ENCODE measurements at places on chromosomes 2 and 18.

DNA sequence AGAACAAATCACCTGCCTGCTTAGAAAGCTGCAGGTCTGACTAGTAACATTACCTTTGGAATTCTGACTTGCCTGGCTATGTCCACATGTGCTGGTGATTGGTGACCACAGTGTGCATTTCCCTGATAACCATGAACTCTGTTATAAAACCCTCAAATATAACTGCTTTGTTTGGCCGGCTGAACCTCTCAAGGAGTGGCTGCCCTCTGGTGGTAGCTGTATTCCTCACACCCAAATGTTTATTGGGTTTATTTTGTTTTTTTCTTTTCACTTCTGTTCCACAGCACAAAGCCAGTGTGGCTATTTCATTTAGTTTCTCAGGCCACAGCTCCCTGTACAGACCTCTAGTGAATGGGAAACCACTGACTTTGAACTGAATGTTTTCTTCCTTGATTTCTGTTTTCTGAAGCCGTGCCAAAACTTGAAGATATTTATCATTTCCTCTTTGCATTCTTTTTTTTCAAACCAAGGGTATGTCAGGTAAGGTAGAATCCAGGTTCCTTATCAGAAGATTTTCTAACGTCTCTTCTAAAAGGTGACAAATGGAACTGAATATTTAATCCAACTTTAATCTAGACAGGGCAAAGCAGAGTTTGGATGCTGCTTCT lies 549.0 kb upstream of the VRK2 start:
- DNase-seq, result peak; percentile 90

- DNase-seq, result peak; percentile 15
Measured at GRCh38 chr2:189613077-189613636, 32.6 kb upstream of the SLC40A1 start.

- no peak for DNase-seq
Measured at GRCh38 chr2:53829273-53829979, 30.3 kb downstream of the GPR75 start.

GRCh38 chr2:240687045-240687740 lies 4.5 kb upstream of the AQP12A start:
- no peak for DNase-seq

GRCh38 chr2:8598295-8599165 lies 83.3 kb upstream of the ID2 start:
- DNase-seq, result peak; percentile 95

GRCh38 chr2:137976274-137976673 lies 12.0 kb downstream of the HNMT start:
- DNase-seq, result no peak

GRCh38 chr2:54635554-54636152 lies 87.8 kb upstream of the EML6 start:
- DNase-seq, result no peak

DNA sequence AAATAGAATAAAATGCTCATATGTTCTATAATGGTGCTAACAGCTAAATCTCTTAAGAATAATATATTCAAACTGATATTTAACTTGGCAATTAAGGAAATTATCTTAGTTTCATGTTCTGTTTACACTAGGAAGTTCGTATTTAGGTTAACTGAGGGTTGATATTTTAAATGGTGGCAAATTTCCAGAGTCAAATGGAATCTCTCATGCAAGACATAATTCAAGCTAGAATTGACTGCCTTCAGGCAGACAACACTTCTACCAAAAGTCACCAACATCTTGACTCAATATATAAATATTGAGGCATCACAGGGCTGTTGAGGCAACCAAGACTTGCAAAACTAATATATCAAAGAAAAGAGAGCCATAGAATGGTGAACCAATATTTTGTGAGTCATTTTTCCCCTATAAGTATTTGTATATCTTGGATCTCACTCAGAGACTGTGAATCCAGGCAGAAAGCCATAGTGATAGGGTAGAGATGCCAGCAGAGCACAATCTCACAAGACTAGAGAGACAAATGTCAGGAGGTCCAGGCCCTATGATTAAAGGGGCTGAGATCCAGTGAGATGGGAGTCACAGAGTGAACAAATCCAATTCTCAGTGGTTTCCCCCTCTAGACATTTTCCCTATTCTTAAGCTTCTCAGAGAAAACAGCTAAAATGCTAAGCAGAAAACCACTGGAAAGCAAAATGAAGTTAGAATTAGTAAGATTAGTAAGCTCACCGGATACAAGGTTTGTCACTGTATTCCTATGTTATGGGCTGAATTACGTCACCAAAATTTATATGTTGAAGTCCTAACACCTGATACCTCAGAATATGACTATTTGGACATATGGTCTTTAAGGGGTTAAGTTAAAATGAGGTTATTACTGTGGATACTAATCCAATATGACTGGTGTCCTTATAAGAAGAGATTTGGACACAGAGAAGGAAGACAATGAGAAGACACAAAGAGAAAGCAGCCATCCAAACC lies 358.2 kb upstream of the UBE2E3 start:
- no peak for DNase-seq

GRCh38 chr2:167212014-167212648 lies 323.9 kb downstream of the XIRP2 start:
- DNase-seq, result peak; percentile 73

GRCh38 chr2:43605079-43605655 lies 9.3 kb upstream of the THADA start:
- DNase-seq, result peak; percentile 59

DNA sequence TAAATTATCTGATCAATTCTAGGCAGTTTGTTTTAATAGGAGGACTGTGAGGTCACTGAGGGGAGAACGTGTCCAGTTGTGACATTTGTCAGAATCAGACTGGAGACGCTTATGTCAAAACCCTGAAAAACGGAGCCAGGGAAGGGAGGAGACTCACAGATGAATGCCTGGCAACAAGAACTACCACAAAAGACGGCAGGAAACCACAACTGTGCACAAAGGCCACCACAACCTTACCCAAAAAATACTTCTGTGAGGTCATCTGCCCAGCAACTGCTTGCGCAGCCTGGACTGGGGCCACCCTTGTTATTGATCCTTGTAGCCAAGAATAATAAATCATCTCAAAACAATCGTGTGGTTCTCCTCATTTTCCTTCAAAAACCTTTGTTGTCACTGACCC lies 173.0 kb upstream of the ALKAL2 start:
- no peak for DNase-seq

- no peak for DNase-seq
Measured at GRCh38 chr2:54864096-54864495, 140.6 kb downstream of the EML6 start.

DNA sequence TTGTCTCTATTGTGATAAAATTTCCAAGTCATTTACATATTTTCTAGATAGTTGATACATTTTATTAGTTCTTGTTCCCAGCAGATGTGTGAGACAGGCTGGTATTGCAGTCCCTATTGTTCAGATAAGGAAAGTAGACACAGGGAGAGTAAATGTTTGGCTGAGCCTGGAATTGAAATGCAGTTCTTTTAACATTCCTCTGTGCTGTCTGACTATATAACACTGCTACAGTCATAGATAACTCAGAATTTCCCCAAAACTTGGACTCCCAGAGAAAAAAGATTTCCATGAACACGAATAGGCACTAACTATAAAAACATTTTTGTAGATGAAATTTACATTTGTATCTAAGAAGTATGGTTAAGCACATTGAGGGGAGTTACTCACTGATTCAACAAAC lies 71.4 kb downstream of the PLCL1 start:
- no peak for DNase-seq

DNA sequence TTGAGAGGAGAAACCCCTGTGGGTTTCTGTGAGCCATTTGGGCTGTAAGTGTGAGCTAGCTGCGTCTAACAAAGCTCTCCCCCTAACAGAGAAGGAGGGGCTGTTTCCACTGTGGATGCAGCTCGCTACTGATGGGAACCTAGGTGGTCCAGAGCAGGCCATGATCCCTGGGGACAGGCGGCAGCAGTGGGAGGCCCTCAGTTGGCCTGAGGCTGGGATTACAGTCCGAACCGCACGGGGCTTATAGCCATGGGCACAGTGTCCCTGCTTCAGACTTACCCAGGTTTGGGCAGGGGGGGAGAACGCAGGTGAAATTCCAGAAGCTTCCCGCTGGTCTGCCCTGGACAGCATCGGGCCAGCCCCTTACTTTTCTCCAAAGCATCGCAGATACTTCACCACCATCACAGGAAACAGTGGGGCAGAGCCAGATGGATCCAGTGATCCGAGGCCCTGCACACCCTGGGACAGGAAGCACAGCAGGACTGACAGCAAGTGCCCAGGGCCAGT lies 139.4 kb downstream of the SEPTIN10 start:
- DNase-seq, result no peak

GRCh38 chr2:114543236-114543766 lies 100.9 kb downstream of the DPP10 start:
- peak; percentile 34 for DNase-seq

- no peak for DNase-seq
Measured at GRCh38 chr18:74689251-74689650, 91.6 kb downstream of the ZNF407 start.

DNA sequence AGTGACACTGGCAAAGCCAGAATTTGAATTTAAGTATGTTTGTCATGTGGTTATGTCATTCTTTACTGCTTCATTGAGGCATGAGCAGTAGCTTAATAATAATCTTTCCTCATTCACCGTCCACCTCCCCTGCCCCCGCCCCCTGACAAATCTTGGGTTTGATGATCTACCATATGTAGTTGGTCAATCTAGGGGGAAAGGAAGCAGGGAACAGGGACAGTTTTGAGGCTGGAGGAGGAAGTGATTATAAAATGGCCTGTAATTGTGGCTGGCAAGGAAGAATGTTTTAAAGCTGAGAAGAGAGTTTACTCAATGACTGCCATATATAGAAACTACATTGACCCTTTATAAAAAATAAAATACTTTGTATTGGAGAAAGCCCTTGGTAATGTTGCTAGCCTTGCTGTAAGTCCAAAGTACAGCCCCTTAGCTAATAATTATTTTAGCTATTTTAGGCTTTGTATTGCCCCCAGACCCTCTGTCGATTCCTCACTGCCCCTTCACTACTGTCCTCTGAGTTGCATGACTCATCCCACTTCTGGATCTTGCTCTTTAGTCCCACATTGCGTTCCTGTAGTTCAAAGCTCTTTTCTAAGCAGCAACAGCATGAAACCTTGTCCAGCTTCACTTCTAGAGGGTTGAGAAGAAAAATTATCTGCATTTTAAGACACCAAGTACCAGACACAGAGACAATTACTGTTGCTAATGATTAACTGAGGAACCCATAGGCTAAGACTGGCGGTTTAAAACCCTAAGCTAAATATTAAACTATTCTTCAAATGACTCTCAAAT lies 38.4 kb downstream of the PELI1 start:
- DNase-seq, result peak; percentile 66
